ENCODE measurements at places on chromosomes 4 and X.
A peak's percentile ranks its signal among the peaks of the same experiment; 100 is the strongest.

GRCh38 chr4:172153719-172154118 lies 340.5 kb downstream of the GALNTL6 start:
- DNase-seq: no peak

DNA sequence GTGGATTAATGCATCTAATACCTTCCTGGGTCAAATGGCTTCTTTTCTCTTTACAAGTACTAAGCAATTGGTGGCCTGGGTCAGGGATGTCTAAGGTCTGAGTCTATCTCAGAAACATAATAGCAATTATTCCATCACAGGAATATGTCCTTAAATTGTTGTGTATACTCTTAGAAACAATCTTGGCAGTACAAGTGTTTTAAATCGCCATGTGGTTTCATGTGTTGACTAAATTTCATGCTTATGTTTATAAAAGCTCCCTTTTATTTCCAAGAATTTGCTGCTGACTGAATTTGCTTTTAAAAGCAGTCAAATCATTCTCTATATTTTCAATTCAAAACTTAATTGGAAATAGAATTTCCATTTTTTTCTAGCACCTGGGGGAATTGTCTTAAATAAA lies 125.3 kb upstream of the PACRGL start:
- no peak for DNase-seq

DNA sequence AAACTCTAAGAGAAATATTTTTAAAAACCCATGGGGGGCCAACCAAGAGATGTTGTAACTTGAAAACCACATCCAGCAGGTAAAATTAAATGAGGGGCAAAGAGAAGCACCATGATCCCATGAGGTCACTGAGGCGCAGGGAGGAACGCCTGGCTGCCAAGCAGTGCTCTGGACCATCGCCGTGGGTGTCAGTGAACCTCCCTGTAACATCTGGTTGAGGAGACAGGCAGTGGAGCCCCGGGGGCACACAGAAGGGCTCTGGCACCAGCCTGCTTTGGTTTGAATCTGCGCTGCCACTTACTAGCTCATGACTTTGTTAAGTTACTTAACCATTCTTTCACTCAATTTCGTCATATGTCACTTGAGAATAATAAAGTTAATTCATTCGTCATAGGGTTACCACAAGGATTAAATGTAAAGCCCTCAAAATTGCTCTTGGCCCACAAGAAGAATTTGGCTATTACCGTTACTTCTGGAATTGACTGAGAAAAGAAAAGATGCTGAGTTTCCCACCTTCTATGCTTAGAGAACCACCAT lies 41.6 kb upstream of the SLC25A4 start:
- no peak for DNase-seq

- DNase-seq: no peak
These were observed 131.6 kb upstream of the SCML1 start for GRCh38 chrX:17605676-17606075.

DNA sequence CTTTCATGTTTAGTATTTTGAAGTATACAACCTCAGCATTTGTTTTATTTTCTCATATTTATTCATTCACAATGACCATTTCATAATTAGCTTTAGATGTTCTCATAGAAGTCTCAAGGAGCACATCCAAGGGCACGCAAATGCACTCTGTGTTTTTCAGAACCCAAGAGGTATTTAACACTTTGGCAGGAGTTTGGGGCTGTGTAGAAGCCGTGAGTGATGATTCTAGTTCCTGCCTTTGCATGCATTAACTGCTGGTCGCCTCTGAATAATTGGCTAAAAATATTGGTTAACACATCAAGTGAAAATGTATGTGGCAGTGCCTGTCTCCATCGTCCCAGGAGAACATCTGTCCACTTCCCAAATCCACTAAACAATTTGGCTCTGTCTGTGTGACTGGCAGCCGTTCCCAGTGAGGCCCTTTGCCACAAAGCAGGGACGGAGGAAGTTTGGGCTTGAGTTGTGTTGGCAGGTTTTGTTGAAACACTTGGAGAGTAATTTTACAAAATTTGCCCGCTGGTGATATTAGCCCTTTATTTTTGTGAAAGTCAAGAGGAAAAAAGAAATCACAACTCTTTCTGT lies 730.7 kb upstream of the SLIT2 start:
- DNase-seq: no peak

- no peak for DNase-seq
These were observed 2.2 kb upstream of the FMR1NB start for GRCh38 chrX:147978931-147979330.

DNA sequence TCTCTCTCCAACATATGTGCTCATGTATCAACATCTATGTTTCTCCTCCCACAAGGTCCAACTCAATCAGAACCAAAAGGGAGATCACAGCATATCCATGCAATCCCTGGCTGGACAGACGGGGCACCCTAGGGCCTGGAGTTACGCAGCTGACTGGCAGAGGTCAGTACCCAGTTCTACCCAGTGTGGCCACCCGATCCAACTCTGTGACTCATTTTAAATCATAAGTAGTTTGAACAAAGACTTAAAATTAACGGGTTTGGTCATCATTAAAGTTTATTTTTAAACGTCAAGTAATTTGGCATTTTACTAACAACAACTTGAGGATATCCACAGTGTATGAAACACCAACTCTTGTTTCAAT lies 59.5 kb downstream of the APBB2 start:
- no peak for DNase-seq

- no peak for DNase-seq
These were observed 69.4 kb upstream of the AGA start for GRCh38 chr4:177511611-177512010.

GRCh38 chrX:81003491-81004185 lies 194.0 kb upstream of the BRWD3 start:
- DNase-seq: no peak

DNA sequence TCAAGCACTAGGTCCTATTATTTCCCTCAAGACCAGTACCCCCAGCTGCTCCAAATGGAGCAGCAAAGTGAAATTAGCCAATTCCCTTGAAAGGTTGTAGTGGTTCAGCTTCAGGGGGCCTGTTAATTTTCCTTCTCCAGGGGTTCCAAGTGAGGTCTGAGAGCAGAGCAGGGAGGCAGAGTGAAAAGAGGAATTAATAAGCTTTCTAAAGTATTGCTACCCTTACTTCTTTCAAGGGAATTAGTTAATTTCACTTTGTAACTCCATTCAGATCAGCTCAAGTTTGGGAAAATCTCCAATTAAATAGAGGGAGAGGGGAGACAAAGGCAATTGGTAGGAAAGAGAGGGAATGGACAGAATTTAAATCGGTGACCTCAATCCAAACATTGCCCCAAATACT lies 78.7 kb upstream of the SLC7A11 start:
- DNase-seq: no peak

DNA sequence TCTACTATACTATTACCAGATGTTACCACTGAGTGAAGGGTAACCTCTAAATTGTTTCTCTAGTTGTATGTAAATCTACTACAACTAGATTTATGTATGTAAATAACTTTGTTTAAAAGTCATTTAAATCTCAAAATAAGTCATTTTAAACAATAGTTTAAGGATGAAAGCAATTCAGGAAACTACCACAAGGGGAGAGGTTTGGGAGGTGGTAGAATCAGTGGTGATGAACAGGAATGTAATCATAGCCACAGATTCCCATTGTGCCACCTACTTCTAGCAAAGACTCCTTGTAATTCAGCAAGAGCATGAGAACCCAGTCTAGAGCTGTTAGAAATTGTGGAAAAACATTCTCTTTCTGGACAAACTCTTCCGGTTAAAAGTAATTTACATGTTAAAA lies 234.6 kb downstream of the SLC7A11 start:
- DNase-seq: no peak

DNA sequence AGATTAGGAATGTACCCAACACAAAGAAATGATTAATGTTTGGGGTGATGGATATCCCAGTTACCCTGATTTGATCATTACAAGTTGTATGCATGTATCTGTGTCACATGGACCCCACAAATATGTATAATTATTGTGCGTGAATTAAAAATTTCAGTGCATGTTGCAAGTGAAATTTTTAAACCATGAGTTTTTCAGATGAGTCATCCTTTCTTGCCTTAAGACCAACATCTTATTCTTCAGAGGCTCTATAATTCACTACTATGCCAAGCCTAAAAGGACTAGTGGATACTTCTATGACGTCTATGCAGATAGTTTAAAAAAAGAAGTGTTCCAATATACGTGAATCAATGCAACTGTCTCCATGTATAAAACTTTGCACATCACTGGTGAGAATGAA lies 113.0 kb upstream of the SH3RF1 start:
- no peak for DNase-seq

GRCh38 chrX:67727576-67727975 lies 183.8 kb downstream of the AR start:
- no peak for DNase-seq

GRCh38 chrX:72238183-72238582 lies 644 bp downstream of the ERCC6L start:
- no peak for DNase-seq

DNA sequence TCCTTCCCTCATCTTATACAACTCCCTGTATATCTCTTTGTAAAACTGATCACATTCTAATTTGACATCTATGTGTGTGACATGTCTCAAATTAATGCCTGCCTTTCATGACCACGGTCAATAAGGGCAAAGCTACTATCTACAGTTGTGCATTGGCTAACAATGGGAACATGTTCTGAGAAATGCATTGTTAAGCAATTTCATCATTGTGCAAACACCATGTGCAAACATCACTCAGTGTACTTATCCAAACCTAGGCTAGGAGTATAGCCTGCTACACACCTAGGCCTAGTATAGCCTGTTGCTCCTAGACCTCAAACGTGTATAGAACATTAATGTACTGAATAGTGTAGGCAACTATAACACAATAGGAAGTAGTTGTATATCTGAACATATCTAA lies 95.0 kb downstream of the BANK1 start:
- DNase-seq: no peak

DNA sequence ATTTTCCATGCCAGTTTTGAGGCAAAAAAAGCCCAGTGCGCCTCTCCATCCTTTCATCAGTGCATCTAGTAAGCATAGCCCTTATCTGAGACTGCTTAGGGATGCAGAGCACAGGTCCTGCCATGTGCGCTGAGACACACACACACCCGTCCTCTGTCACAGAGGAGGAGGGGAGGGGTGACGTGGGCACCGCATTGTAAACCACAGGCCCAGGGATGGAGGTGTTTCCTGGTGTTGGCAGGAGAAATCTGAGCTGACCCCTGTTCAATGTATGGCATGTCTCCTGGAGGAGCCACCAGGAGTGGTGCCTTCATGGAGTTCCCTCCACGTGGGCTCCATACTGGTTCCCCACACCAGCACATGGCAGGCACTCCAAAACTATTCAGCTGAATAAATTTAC lies 65.8 kb upstream of the HELT start:
- DNase-seq: no peak

DNA sequence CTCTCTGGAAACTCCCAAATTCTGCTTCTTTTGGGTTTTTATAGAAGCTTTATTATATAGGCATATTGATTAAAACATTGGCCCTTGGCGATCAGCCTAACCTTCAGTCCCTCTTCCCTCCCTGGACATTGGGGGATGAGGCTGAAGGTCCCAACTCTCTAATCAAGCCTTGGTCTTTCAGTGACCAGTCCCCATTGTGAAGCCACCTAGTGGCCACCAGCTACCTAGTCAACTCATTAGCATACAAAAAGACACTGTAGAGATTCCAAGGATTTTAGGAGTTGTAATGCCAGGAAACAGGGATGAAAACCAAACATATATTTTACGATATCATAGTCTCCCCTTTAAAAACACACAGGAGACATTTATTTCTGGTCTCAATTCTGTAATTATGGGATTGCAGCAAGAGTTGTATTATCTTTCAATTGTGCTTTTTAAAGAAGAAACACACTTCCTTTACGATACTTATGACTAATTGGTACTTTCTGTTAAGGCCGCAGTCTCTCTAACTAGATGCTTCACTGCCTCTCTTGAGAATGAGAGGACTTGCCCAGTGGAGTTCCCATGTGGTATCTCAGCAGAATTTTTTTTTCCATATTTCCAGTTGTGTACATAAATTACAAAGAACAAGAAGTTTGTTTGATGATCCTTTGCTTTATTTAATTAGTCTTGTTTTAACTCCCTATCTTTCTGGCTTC lies 58.2 kb downstream of the WDR17 start:
- no peak for DNase-seq

GRCh38 chr4:118680808-118681207 lies 4.4 kb upstream of the METTL14 start:
- no peak for DNase-seq

- no peak for DNase-seq
These were observed 1.0 kb upstream of the LPAR4 start for GRCh38 chrX:78746496-78746895.

DNA sequence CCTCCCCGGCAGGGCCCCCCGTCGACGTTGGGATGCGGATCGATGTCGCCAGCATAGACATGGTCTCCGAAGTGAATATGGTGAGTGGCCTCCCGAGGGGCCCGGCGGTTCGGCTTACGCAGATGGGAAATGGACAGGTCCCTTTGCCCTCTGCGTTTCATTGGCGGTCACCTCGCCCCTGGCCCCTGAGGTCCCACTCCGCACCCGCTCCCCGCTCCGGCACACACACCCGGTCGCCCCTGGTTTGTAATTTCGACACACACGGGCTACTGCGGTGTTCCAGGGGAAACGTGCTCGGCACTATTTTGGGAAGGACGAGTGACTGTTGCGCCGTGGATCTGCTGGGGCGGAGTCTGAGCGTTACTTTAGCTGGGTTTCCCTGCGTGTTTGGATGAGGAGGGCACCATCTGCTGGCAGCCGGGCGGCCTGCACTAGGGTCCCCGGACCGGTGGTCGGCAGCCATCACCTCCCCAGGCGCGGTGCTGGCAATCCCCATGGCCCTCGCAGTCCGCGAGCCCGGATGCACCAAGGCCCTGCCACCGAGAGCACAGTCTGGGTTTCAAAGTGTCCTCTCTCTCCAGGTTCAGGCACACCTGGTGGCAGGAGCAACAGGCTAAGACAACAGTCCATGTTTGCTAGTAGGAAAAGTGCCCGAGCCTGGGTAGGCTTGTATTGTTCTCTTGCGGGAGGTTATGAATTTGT lies 1.2 kb downstream of the GABRB1 start:
- peak; percentile 6 for DNase-seq

DNA sequence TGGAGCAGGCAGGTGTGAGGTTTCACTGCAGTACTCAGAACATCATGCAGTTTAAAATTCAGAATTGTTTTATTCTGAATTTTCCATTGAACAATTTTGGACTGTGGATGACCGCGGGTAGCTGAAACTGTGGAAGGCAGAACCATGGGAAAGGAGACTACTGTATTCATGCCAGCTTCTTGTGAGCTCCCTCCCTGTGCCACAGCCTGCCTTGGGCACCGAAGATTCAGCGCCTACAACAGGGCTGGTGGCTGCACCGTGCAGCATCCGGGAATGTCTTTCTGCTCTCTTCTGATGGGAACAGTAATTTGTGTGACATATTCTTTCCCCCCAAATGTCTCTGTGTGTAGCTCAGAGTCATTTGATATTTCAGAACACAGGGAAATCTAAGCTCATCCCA lies 118.5 kb upstream of the NKX1-1 start:
- DNase-seq: no peak

DNA sequence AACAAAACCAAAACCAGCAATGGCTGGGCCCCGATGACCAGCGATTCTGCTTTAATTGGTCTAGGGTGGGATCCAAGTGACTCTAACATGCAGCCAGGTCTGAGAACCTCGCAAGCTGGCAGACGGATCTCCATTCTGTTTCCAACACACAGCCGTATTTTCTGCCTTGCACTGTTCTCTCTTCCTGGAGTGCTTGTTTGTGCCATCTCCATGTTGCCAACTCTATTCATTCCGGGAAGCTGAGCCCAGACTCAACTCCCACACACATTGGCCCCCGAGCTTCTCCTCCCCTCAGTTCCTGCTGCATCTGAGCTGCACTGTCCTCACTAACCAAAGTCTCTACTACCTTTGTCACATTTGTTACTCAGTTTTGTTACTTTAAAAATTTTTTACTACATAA lies 35.6 kb downstream of the GEMIN8 start:
- DNase-seq: no peak

GRCh38 chr4:52825460-52826090 lies 36.5 kb upstream of the RASL11B start:
- no peak for DNase-seq
